ENCODE measurements at places on chromosomes 16 and 17.

- no peak for DNase-seq
Measured at GRCh38 chr17:63538693-63539595, 11.3 kb upstream of the DCAF7 start.

DNA sequence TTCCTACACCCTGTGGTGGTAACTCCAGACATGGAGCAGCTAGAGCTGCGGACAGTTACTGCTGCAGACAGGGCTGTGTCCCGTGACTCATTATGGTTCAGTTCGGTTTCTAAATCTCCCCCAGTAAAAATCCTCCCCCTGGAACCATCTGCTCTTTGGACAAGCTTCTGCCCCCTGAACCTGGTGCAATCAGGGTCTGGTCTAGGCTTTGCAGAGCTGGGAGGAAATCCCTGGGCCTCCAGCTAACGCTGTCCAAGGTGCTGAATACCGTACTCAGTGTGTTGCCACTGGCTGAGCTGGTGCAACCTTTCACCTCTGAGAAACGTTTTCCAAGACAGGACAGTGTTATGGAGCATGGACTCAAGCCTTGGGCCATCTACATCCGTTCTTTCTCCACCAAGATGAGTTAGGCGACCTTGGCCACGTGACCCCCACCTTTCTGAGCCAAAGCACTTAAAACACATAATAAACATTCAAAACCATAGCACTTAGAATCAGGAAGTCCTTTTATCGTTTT lies 142.0 kb downstream of the CPPED1 start:
- peak; percentile 68 for DNase-seq

- DNase-seq: no peak
Measured at GRCh38 chr17:45383003-45383402, 49.7 kb downstream of the ARHGAP27 start.

- DNase-seq: no peak
Measured at GRCh38 chr17:36827081-36827480, 110.2 kb upstream of the LHX1 start.

DNA sequence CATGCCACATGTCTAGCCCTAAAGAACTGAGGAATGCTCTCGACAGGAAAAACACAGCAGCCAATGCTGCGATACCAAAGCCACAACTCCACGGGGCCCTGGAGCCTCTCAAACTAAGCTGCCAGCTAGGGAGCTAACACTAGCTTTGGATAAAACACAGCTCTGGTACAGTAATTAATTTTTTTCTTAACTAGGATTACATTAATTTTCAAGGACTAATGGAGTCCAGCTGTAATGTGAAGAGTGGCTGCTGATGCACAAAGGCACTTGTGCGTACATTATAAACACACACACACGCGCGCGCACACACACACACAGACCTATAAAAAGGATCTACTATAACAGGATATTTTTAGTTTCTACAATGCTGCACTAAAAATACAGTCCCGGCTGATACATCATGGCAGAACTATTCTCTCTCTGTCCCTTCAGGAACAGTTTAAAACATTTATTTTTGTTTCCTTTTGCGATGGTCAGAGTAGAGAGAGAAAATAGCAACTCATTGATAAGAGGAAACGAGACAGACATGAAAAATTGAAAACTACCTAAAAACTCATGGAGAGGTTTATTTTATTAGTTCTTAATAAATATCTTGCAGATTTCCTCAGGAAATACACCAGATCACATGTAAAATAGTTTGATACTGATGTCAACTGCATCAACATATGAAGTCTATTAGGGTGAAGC lies 88.5 kb downstream of the SMG6 start:
- peak; percentile 44 for DNase-seq

DNA sequence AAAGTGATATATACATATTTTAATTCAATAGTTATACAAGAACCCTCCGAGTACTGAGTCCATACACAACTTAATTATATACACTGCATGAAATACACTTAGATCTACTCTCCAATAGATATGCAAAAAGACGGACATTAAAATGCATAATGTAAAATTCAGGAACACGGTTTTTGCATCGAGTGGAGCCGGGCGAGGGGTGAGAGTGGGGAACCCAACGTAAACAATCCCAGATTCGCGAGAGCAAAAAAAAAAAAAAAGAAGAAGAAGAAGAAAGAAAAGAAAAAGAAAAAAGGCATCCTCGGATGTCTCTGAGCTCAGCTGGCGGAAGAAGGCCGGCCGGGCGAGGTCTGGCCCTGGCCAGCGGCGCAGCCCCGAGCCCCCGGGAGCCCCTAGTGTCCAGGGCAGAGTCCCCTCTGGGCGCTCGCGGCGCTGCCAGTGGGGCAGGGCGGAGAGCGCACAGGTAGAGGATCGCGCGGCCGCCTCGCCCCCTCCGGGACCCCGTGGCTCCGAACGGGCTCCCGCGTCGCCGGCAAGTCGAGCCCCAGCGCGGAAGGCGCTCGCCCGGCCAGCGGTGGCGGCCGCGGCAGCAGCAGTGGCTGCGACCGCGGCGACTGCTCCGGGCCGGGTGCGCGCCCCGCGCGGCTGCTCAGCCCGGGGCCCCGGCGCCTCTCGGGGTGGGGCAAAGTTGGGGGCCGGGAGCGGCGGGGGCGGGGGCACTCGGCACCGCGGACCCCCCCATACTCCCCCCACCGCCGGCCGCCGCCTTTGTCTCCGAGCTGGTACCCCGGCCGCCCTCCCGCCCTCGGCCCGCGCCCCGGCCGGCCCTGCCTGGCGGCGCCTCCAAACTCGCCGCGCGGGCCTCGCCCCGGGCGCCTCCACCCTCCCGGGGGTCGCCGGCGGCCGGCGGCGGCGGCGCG lies 9.6 kb upstream of the ZFHX3 start:
- no peak for DNase-seq

GRCh38 chr16:22425847-22426246 lies 51.4 kb upstream of the CDR2 start:
- DNase-seq: no peak

DNA sequence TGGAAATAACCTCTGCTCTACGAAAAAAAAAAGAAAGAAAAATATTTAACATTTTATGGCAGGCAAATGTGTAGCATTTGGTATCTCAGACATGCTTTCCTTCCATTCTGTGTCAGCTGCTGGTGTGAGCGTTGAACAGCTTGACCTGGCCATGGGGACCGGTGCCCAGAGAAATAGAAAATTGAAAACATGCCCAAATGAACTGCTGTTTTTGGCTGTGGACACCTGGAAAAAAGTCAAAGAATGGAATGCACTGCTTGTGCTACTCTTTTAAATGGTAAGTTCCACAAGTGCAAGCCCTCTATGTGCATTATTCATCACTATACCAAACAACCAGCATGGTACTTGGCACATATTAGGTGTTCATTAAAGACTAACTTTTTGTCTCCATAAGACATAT lies 127.2 kb downstream of the CDH8 start:
- no peak for DNase-seq

DNA sequence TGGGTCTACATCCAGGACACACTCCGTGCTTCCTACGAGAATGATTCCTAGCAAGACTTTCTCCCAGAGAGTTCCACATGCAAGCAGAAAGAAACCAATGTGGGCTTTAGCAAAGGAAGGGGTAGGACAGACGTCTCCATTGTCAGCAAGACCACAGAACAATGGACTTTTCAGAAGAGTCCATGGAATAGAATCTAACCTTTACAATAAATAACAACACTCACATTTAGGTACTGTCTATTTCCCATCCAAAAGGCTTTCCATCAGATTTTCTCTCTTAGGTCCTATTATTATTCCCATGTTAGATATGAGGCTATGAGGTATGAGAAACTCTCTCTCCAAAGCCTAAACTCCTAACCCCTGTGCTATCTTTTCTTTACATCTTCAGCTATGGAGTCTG lies 360.9 kb downstream of the GRIN2A start:
- DNase-seq: no peak

DNA sequence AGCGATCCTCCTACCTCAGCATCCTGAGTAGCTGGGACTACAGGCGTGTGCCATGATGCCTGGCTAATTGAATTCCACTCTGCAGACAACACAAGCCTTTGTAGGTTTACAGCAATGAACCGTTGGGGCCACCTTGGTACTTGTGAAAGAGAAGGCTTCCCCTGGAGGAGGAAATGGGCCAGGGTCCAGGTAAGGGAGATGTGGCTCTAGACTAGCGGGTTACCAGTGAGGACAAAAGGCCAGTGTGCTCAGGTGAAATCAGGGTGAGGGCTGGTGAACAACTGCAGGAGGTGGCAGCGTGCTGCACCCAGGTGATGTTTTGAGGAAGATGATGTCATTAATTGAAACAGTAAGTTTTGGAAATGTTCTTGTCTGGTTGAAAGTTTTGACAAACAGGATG lies 6.7 kb downstream of the SDR42E1 start:
- no peak for DNase-seq

GRCh38 chr17:73822371-73822770 lies 178.1 kb upstream of the SDK2 start:
- DNase-seq: peak; percentile 81

DNA sequence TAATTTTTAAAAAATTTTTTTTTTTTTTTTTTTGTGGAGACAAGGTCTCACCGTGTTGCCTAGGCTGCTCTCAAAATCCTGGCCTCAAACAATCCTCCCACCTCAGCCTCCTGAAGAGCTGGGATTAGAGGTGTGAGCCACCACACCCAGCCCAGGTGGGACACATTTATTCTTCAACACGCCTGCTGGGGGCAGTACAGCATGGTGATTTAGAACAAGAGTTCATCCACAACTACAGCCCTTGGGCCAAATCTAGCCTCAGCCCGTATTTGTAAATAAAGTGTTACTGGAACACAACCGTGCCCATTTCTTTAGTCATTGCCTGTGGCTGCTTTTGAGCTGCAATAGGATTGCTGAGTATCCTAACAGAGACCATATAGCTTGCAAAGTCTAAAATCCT lies 92.8 kb downstream of the KATNIP start:
- DNase-seq: no peak

DNA sequence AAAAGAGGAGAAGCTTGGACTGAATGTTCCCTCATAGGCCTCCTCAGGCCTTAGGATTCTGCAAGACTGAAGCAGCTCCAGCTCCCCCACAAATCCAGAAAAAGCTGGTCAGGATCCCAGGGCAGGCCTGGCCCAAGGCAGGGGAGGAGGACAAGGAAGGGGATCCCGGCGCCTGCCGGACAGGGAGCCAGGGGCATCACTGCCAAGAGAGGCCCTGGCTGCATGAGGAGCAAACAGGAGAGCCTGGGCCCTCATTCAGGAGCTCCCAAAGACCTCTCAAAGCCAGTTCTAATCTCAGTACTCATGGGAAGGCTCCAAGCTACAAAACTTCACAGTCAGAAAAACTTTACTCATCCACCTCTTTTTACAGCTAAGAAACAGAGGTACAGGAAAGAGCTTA lies 67.3 kb downstream of the ZNF423 start:
- no peak for DNase-seq

DNA sequence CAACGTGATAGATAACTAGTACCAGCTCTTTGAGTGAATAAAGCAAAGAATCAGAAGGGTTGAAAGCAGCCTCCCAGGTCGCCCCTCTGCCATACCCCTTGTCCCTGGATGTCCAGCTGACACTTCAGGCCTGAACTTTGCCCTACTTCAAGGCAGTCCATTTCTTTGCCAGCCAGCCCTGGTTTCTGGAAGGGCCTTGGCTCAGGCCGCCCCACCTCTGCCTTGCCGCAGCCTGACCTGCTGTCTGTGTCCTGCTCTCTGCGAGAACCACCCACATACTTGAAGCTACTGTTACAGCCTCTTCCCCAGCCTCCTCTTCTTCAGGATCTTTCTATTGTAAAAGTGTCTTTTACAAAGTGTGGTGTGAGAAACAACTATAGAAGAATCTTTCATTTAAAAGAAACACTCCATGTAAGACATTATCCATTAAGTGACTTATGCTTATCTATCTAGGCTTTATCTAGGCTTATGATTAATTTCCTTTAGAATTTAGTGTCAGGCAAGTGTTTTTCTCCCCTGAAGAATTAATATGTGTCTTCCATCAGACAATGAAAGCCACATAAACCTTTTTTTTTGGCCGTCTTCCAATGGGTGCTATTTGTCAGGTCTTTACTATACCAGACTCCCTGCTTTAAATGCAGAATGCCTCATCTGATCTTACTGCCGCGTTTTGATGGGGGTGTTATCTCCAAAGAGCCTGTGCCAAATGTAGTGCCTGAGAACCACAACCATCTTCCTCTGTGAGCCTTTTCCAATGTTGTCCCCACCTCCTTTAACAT lies 133.9 kb downstream of the SOCS1 start:
- peak; percentile 89 for DNase-seq

GRCh38 chr16:6081320-6081976 lies 983.9 kb upstream of the EEF2KMT start:
- DNase-seq: peak; percentile 36

DNA sequence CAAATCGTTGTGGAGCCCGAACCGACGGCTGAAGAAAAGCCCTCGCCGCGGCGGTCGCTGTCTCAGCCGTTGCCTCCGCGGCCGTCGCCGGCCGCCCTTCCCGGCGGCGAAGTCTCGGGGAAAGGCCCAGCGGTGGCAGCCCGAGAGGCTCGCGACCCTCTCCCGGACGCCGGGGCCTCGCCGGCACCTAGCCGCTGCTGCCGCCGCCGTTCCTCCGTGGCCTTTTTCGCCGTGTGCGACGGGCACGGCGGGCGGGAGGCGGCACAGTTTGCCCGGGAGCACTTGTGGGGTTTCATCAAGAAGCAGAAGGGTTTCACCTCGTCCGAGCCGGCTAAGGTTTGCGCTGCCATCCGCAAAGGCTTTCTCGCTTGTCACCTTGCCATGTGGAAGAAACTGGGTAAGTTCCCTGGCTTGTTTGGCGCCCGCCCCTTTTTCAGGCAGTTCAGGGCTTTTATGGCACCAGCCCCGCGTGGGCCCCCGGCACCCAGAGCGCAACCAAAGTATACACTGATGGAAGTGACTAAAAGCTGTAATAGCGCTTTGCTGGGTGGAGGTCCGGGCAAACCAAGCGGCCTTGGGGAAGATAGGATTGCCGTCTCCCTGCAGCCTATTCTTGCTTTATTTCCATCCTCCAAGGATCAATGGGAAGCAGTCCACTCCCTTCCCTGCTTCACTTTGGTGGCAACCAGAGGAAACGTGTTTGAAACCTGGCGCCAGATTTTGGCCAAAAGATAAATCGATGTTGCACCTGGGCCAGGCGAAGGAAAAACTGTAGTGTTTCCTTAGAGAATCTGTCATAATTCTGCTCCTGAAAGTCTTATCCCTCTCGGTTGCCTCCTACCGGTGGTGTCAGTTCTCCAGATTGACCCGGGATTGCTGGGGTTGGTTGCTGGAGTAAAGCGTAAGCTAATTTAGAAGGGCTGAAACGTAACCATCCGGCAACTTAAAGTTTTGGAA lies 775 bp downstream of the PPM1D start:
- DNase-seq: peak; percentile 68

- DNase-seq: no peak
Measured at GRCh38 chr16:27198451-27199234, 4.7 kb upstream of the KDM8 start.

DNA sequence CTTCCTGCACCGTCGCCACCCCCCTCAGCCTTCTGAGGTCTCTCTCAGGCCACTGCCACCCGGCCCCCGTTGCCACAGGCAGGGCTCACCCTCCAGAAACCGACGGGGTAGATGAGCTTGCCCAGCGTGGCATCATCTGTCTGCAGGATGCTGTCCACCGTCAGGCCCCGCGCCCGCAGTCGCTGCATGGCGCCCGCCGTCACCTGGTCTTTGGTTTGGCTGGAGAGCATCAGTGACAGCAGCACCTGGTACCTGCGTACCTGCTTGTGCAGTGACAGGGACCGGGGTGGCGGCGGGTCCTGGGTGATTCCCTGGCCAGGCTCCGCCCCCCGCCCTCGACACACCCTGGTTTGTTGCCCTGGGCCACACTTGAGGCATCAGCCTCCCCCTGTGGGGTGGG lies 3.1 kb downstream of the NTHL1 start:
- no peak for DNase-seq

GRCh38 chr17:82103553-82104451 lies 5.8 kb upstream of the FASN start:
- no peak for DNase-seq
